Fibroblast of lung (primary cell): ENCODE measurements at places on chromosomes 4 and X.
A peak's percentile ranks its signal among the peaks of the same experiment; 100 is the strongest.

- no peak for DNase-seq
Measured at GRCh38 chrX:68060506-68061205, 372.6 kb downstream of the OPHN1 start.

- peak; percentile 9 for DNase-seq
Measured at GRCh38 chrX:69032601-69033000, 132.7 kb downstream of the PJA1 start.

GRCh38 chr4:136861091-136861490 is 671.2 kb downstream of the PCDH18 start:
- peak; percentile 4 for DNase-seq

DNA sequence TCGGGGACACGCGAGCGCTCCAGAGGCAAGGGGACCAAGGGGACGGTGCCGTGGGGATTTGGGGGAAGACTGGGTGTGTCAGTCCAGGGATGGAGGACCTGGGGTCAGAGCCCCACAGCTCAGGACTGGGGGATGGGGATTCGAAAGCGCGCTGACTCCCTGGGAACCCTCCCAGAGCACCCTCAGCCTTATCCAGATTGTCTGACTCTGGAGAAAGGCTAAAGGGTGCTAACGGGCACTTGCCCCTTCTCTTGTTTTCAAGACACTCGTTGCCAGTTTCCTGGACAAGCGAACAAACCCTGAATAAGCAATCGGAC is 1.1 kb downstream of the DOCK11 start:
- DNase-seq = no peak

- peak; percentile 75 for DNase-seq
Measured at GRCh38 chr4:151004222-151004621, 10.9 kb downstream of the LRBA start.

DNA sequence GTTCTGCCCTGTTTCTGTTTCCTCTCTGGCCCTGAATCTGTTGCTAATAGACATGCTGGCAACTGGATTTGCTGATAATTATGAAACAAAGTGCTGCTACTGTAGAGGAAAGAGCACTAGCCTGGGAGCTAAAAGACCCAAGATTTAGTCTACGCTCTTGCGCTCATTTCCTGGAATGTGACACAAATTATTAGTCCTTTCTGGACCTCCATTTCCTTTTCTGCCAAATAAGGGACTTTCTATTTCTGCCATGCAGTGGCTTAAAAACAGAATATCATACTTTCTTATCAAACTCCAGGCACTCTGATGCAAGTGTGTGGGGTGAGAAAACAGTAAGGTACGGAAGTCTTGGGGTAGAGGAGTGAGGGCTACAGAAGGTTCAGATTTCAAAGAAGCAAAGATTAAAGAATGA is 48.3 kb upstream of the GPR174 start:
- no peak for DNase-seq

DNA sequence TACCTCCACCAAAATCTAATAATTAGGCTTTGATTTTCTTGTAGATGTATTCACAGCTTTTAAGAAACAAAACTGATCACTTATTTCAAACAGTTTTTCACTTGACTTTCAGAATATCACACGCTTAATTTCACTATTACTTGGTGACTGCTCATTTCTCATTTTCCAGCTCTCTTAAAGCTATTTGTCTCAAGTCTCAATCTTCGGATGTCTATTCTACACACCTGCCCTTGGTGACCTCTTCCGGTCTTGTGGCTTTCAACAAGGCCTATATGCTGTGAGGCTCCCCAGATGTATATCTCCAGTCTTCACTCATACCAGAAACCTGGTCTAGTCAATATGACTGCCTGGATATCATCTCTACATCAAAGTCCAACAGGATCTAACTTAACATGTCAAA is 34.9 kb upstream of the ANXA10 start:
- no peak for DNase-seq

GRCh38 chr4:112302320-112303274 is 5.4 kb downstream of the ALPK1 start:
- no peak for DNase-seq

DNA sequence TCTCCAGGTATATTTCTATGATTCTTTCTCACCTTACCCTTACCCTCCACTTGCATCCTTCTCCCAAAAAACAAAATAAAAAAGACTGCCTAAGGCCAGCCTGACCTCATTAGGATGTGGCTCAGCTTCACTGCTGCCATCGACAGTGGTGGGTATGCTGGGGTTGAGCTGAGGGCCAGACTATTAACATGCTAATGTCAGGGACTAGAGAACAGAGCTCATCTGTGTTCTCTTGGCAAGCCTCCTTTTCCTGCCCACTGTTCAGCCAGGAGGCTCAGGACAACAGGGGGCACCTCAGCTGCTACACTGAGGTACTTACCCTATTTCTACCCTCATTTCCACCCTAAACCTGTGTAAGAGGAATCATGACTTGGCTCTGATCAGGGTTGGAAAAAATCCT is 59.3 kb downstream of the MSN start:
- no peak for DNase-seq

DNA sequence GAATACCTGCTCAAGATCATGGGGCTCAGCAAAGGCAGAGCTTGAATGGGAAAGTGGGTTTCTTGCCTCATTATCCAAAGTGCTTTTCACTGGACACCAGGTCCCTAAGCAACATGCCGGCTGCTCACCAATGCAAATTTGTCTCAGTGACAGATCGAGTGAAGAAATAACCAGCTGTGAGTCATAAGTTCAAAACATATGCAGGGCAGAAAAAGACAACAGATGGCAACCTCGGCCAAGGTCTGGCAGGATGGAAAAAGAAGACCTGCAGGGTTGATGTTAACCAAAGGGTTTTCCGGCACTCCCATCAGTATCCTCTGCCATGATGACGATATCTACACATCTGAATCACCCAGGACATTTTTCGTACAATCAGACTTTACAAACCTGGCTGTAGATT is 124.1 kb downstream of the AFAP1 start:
- peak; percentile 94 for DNase-seq

DNA sequence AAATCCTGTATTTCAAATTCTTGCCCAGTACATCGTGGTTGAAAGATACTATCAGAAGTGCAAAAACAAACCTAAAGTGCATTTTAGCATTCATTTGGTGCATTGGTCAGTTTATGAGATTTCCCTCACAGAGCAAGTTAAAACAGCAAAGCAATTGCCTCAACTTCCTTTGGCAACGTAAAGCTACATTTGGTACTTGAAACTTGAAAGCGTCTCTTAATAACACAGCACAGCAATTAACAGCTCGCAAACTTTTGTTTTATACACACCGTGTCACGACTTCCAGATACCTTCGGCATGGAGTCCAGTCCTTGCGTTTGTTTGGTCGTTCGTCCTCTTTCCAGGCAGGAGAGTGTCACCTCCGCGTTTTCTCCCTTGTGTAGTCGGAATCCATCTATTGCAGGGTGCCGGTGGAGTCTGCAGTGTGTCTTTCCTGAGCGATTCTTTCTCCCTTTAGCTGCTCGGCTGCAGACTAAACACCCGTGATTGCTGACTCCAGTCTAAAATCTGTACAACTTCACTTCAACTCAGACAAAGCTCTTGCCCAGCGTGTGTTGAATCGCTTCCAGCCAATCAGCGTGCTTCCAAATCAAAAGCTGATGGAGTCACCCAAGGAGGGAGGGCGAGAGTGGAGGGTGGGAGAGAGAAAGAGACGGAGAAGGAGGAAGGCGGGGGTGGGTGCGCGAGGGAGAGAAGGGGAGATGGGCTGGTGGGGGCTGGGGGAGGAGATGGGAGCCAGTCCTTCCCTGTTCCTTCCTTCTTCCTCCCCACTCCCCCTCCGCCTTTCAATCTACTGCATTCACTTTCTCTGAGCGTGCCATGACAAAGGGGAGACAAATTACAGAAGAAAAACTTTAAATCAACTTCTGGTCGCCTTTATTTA is at the start of gene PCDH18:
TSS of gene PCDH18 (minus strand) at position 509 of the 883 bp plus-strand sequence. CDS start at position 103, 406 bp downstream.
- DNase-seq = peak; percentile 99

- DNase-seq = no peak
Measured at GRCh38 chr4:164381859-164382258, 372.1 kb upstream of the SMIM31 start.

- DNase-seq = no peak
Measured at GRCh38 chr4:142778900-142779299, 67.2 kb downstream of the INPP4B start.

GRCh38 chrX:110021258-110022022 is 18.5 kb downstream of the TMEM164 start:
- peak; percentile 53 for DNase-seq

- no peak for DNase-seq
Measured at GRCh38 chr4:62560858-62561257, 1360.7 kb downstream of the ADGRL3 start.

DNA sequence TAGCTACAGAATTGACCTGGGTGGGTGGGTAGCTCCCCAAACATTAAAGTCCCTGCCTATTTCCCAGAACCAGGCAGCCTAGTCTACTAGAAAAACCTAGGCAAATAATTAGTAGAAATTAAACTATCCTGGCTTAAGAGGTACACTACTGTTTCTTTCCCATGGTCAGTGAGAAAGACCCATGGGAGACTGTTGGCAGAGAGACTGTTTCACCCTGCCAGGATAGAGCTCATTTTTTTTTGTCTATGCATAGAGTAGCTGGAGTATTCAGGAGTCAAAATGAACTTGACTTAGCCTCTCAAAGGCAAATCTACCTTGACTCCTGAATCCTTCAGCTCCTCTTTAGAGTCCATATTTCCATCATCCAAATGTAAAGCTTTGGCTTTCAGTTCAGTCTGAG is 107.0 kb upstream of the AR start:
- no peak for DNase-seq

- no peak for DNase-seq
Measured at GRCh38 chr4:70359115-70359661, 1.4 kb upstream of the SMR3A start.

DNA sequence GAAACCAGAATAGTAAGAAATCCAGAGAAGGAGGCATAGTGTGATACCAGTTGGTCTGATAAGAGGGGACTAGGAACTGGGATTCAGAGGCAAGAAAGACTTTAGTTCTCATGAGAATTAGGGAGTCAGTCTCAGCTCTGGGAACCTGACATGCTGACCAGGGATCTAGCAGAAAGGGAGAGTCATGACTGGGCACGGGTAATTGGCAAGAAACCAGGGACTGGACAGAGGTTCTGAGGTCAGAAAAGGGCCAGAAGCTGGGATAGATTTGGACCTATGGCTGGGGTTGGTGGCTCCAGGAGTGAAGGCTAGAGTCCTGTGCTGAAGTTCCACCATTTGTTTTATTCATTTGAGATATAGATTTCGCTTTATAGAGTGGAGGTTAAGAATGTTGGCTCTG is 110.2 kb upstream of the C1GALT1C1 start:
- DNase-seq = no peak

DNA sequence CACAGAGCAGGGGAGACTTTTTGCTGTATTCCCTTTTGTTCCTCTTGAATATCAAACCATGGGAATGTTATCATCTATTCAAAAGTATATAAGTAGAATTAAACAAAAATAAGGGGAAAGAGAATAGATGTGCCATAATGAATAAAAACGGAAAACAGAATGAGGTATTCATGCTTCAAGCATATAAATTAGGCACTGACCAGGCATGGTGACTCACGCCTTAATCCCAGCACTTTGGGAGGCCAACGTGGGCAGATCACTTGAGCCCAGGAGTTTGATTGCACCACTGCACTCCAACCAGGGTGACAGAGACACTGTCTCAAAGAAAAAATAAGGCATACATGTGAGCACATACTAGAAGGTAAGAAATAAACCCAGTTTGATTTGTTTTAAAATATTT is 16.3 kb upstream of the NEUROG2 start:
- DNase-seq = no peak
